ENCODE measurements at places on chromosomes 11 and 22.

DNA sequence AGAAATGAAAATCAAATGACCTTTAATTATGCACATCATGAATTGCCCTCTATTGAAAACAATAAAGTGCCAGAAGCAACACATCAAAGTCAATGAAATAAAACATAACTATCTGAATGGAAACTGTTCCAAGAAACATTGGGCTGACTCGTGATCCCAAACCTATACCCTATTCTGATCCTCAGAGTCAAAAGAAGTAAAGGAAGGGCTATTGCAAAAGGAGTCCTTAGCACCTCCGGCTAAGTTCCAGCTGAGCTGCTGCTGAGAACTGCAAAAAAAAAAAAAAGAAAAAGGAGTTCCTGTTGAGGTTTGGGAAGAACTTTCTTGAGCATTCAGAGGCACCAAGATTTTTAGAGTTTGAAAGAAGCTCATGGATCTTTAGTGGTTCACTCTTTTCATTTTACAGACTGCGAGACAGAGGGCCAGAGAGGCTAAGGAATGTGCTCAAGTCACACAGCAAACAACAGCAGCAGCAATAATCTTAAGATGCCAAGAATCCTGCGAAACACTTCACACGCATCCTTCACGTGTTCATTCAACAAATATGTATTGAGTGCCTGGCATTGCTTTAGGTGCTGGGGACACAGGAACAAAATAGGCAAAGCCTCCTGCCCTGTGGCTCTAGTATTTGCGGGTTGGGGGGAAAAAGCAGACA is 841 bp upstream of the TMPRSS13 start:
- DNase-seq: no peak

- no peak for DNase-seq
Observed at GRCh38 chr11:127376301-127376700, 375.7 kb upstream of the KIRREL3 start.

GRCh38 chr22:24386937-24387471 is 40.4 kb upstream of the ADORA2A start:
- no peak for DNase-seq

GRCh38 chr22:25621986-25622385 is 57.5 kb downstream of the GRK3 start:
- DNase-seq: no peak

DNA sequence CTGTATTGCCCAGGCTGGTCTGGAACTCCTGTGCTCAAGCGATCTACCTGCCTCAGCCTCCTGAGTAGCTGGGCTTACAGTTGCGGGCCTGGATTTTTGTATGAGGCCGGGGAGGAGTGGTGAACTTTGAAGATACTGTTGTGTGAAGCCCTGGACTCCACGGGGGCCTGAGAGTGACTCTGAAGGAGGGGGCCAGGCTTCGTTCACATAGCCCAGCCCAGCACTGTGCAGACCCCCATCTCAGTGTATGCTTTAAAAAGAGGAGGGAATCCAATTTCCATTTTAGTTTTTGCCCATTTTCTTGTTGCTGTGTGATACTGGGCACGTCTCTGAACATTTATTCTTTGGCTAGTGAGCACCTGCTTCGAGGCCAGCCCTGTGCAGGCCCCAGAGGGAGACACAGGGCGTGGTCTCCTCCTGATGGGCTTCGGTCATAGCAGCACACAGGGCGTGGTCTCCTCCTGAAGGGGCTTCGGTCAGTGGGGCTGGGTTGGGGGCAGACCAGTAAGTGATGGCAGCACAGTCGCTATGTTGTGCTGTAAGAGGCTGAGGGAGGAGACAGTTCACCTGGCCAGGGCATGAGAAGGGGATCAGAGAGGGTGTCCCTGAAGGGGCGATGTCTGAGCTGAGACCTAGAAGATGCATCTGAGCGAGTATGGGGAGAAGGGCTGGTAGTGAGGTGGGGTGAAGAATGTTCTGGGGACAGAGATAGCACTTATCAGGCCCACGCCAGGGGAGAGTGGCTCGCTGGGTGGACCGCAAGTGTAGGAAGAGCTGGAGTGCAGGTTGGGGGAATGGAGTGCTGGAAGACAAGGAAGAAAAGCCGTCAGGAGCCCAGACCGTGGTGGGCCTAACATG is 14.0 kb downstream of the SAMM50 start:
- DNase-seq: no peak

DNA sequence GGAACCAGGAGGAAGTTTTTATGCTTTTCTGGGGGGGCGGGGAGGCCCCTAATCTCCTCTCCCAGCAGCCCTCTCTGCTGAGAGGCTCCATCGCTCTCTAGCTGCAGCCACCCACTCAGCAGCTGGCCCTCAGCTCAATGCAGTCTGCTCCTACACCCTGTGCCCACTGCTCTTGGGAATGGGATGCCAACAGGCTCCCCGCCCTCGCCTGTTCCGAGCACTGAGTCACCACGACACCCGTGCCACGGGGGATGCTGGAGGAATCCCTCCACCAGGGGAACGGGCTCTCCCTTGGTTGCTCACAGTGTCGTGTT is 23.5 kb upstream of the SUSD2 start:
- DNase-seq: no peak

GRCh38 chr11:62805961-62806441 is 761 bp upstream of the NXF1 start:
- DNase-seq: no peak

DNA sequence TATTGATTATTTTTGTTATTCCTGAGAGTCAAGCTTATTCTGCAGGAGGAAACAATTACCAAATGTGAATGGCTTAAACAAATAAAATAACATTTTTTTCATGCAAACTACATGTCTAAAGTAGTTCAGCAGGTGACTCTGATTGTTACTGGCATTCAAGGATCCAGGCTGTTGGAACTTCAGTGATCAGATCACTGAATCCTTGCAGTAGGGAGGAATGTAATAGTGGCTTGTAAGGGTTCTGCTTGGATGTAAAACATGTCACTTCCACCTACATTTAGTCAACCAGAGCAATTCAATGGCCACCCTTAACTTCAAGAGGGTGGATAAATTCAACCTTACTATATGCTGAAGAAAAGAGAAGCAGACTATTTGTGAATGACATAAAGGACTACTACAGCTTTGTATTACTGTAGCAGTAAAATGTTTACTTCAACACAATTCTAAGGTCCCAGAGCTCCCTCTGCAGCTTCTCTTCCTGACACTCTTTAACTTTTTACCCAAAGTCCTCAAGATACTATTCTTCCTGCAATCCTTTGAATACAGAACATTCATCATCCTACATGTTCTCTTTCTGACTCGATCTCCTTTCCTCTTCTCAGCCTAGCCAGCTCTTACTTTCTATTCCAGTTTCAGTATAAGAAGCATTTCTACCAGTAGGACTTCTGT is 284.0 kb downstream of the LRRC4C start:
- DNase-seq: no peak

- DNase-seq: no peak
Observed at GRCh38 chr11:79244241-79244772, 196.5 kb downstream of the TENM4 start.

GRCh38 chr11:75047191-75047590 is 49.5 kb downstream of the OR2AT4 start:
- no peak for DNase-seq

GRCh38 chr11:114340311-114341131 is 44.3 kb downstream of the NNMT start:
- no peak for DNase-seq

- DNase-seq: no peak
Observed at GRCh38 chr11:100827934-100828661, 141.0 kb downstream of the ARHGAP42 start.

DNA sequence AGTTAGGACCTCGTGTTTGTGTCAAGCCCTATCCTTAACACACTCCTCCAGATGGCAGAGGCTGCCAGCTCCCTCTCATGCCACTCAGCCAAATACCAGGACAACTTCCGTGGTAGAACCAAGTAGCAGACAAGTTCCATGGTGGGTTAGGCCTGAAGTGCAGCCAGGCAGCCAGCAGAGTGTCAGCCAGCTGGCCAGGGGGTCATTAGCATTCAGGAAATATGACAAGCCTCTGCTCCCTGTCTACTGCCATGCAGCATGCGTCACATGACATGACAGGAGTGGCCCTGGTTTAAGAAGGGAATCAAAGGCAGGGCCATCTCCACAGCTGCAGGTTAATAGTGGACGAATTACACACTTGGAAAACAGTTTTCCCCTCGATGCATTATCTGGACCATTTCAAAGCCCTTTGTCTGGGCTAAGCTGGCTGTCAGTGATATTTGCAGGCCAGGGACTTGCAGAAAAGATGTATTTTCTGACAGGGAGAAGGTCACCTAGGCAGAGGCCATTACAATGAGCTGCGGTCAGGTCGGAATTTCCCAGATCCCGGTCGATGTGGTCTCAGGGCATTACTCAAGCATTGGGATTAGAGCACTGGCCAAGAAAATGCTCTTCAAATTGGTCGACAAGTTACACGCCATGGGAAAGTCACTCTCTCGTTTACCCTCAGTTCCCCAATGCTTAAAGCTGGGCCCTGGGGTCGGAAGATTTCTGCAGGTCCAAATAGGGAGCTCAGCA is 461.7 kb upstream of the CADM1 start:
- DNase-seq: no peak

- DNase-seq: no peak
Observed at GRCh38 chr11:14269692-14270573, 89.0 kb downstream of the RRAS2 start.

GRCh38 chr11:98565311-98565710 is 455.4 kb upstream of the CNTN5 start:
- no peak for DNase-seq

All from cerebellar nuclear complex (tissue), 1 donor.